Left lung (tissue), 14 donors: ENCODE measurements at places on chromosomes 2 and 18. TPM values are rescaled to one million over a fixed set of nuclear protein-coding genes. Genes with fewer than 3 reads are reported as not detected.
A peak's percentile ranks its signal among the peaks of the same experiment; 100 is the strongest.

Gene SMYD1
- 0.05 TPM for total RNA-seq

GRCh38 chr2:72824224-72824842, 1.5 kb downstream of the EXOC6B start:
- peaks cover 3% of the 10 kb centered on the region for H3K4me1 ChIP-seq
- no peaks in the 10 kb centered on the region for H3K27me3 ChIP-seq
- no peak overlapping the region for H3K27ac ChIP-seq
- no peak overlapping the region for H3K4me3 ChIP-seq
- no peaks in the 10 kb centered on the region for H3K36me3 ChIP-seq

Gene TUBA3E
- not detected for total RNA-seq

Gene MOGAT1
- total RNA-seq = not detected

Gene CHRNG
- not detected for total RNA-seq

DNA sequence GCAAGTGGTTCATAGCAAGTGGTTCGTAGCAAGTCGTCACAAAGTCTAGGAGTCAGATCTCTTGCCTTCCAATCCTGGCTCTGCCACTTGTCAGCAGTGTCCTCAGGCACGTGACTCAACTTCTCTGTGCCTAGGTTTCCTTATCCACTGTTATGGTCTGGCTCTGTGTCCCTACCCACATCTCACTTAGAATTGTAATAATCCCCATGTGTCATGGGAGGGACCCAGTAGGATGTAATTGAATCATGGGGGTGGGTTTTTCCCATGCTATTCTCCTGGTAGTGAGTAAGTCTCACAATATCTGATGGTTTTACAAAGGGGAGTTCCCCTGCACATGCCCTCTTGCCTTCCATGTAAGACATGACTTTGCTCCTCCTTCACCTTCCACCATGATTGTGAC, 51.8 kb upstream of the AP1S3 start:
- H3K27me3 ChIP-seq = no peaks in the 10 kb centered on the region
- no peak for DNase-seq
- H3K4me3 ChIP-seq = no peak overlapping the region
- H3K4me1 ChIP-seq = no peaks in the 10 kb centered on the region
- peaks cover 74% of the 10 kb centered on the region for H3K36me3 ChIP-seq

DNA sequence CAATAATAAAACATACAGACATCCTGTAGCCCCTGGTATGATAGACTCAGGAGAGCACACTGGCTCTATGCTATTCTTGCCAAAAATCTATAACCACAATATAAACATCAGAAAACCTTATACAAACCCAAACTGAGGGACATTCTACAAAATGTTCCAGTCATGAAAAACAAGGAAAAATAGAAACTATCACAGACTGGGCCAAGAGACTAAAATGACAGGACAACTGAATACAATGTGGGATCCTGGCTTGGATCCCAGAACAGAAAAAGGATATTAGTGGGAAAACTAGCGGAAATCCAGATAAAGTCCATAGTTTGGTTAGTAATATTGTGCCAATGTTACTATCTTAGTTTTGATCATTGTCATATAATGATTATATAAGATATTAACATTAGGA, 29.6 kb upstream of the EPAS1 start:
- no peak overlapping the region for H3K4me3 ChIP-seq
- DNase-seq = no peak
- H3K27me3 ChIP-seq = no peaks in the 10 kb centered on the region

Gene GYPC
- 74.0 TPM for total RNA-seq

DNA sequence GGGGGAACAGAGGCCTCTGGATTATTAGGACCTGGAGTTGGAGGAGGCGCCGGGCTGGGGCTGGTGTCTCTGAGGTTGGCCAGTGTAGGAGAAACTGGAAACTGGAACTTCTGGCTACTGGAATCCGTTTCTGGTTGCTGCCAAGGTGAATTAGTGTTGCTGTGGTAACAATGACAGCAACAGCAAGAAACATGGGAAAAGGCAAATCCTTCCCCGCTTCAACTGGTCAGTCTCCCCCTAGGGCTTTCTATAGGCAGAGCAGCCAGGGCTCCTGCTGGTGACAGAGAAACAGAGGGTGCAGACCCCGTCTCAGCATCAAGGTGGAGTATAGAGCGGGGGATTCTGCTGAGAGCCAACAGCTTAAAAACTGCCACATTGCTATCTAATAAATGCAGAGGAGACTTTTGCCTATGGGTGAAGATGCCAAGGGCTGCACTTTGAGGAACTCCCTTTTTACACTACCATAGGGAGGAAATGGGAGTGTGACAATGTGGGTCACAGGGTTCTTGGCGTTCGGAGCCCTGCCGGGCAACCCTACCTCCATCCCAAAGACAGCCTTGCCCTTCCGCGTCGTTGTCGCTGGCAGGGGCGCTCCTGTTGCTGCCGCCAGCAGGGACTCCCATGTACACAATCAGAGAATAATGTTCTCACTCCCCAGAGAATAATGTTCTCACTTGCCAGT, 81.4 kb upstream of the CABLES1 start:
- H3K4me1 ChIP-seq = no peaks in the 10 kb centered on the region
- no peak overlapping the region for H3K4me3 ChIP-seq
- H3K36me3 ChIP-seq = no peaks in the 10 kb centered on the region
- no peak overlapping the region for H3K27ac ChIP-seq

DNA sequence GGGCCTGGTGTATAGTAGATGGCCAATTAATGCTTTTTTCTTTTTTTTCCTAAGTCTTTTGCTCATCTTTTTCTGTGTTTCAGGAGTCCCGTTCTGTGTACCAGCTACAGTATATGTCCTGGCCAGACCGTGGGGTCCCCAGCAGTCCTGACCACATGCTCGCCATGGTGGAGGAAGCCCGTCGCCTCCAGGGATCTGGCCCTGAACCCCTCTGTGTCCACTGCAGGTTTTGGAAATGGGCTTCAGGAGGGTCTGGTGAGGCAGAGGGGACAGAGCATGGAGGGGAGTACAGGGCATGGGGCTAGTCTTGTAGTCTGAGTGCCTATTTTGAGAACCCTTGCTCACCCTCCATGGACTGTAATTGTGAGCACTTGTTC, 14.1 kb downstream of the PTPN18 start:
- peaks cover 19% of the 10 kb centered on the region for H3K4me1 ChIP-seq
- no peaks in the 10 kb centered on the region for H3K27me3 ChIP-seq
- no peaks in the 10 kb centered on the region for H3K36me3 ChIP-seq

Gene CXCR2
- total RNA-seq = 22.0 TPM

DNA sequence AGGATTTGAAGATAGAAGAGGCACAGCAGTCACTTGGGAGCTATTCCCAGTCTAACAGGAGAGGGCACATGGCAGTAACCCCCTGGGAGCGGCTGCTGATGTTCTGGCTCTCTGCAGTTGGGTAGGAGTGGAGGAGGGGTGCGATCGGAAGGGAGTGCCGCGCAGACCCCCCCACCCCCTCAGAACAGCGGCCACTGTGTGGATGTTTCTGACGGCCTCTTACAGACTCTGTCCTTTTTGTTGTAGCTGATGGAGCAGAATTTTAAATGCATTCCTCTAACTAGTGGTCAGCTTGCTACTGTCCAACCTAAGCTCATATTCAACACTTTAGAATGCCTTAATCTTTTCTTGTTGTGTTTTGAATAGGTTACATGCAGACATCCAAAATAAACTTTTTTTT, 127.9 kb downstream of the AGAP1 start:
- H3K27me3 ChIP-seq = no peaks in the 10 kb centered on the region
- no peak for DNase-seq
- no peak overlapping the region for H3K27ac ChIP-seq
- H3K36me3 ChIP-seq = no peaks in the 10 kb centered on the region

DNA sequence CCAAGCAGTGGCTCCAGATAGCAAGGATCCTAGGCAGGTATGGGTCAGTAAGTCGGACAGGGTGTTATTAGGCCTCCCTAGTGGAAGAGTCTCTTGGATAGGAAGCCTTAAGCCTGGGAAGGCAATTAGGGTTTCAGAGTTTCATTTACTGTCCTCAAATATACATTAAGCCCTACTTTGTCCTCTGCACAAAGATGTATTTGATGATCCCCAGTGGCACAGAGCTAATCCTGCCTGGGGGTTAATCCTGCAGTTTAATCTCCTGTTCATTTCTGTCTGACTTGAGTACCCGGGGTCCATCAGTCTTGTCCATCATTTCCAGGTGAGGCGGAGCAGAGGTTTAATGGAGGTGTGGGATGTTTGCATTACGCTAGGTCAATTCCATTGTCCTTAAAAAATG, 62.0 kb downstream of the MTCL1 start:
- no peak for DNase-seq
- H3K4me3 ChIP-seq = no peak overlapping the region
- no peak overlapping the region for H3K27ac ChIP-seq
- H3K4me1 ChIP-seq = no peaks in the 10 kb centered on the region

DNA sequence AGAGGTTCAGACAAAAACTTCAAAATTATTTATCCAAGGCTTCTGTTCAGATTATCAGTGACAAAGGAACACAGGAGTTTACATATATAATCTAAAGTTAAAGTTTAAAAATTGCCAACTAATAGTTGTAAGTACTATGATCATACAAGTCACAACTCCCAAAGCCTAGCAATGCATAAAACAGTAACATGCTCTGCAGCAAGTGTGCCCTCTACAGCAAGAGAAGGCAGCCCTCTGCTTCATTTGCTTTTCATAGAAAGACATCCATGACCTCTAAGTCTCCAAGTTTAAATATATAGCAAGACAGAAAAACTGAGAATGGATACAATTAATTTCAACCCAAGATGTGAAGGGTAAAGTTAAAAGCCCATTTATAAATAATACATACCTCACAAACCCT, 13.3 kb downstream of the RAB1A start:
- no peak overlapping the region for H3K4me3 ChIP-seq
- no peaks in the 10 kb centered on the region for H3K27me3 ChIP-seq
- no peak for DNase-seq
- peaks cover 96% of the 10 kb centered on the region for H3K4me1 ChIP-seq
- no peaks in the 10 kb centered on the region for H3K36me3 ChIP-seq

Gene ALPI
- total RNA-seq = not detected

GRCh38 chr2:189579585-189580186, 900 bp downstream of the SLC40A1 start:
- H3K27ac ChIP-seq = peak overlapping the region; percentile 91
- H3K27me3 ChIP-seq = no peaks in the 10 kb centered on the region

- no peak for DNase-seq
- H3K4me1 ChIP-seq = no peaks in the 10 kb centered on the region
- no peaks in the 10 kb centered on the region for H3K36me3 ChIP-seq
- no peak overlapping the region for H3K27ac ChIP-seq
- no peak overlapping the region for H3K4me3 ChIP-seq
Measured at GRCh38 chr2:236107536-236107935, 60.6 kb downstream of the GBX2 start.

DNA sequence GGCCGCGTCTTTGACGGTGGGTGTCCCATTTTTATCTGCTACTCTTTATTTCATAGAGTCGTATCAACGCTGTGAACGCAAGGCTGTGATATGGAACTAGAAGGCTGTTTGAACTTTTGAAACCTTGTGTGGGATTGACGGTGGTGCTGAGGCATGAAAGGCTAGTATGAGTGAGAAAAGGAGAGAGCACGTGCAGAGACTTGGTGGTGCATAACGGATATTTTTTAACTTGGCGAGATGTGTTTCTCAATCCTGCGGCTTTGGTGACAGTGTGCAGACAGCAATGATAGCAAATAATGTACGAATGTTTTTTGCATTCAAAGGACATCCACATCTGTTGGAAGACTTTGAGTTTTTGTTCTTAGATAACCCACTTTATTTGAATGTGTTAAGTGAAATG, 6.2 kb downstream of the HES6 start:
- H3K36me3 ChIP-seq = no peaks in the 10 kb centered on the region
- no peak overlapping the region for H3K4me3 ChIP-seq
- H3K4me1 ChIP-seq = peaks cover 26% of the 10 kb centered on the region
- no peak for DNase-seq

DNA sequence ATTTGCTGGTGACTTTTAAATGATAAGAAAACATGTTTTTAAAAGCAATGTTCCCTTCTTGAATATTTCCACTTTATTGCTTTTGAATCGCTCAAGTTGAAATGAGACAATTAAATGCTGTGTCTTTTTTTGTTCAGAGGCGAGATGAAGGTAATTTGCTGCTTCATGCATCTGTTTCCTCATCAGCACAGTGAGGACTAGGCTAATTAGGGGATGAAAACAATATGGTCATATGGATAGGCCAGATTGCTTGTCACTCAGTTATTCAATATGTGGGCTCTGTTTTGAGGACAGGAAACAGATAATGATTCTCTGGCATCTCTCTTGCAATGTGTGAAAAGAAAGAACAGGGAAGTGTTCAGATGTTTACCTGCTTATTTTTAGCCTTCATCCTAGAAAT, 61.0 kb downstream of the ERBB4 start:
- no peaks in the 10 kb centered on the region for H3K4me1 ChIP-seq
- no peaks in the 10 kb centered on the region for H3K27me3 ChIP-seq
- no peak overlapping the region for H3K27ac ChIP-seq
- no peaks in the 10 kb centered on the region for H3K36me3 ChIP-seq
- DNase-seq = no peak

- DNase-seq = no peak
- H3K4me3 ChIP-seq = no peak overlapping the region
- no peak overlapping the region for H3K27ac ChIP-seq
- H3K27me3 ChIP-seq = no peaks in the 10 kb centered on the region
- no peaks in the 10 kb centered on the region for H3K36me3 ChIP-seq
- no peaks in the 10 kb centered on the region for H3K4me1 ChIP-seq
Measured at GRCh38 chr2:1940679-1941078, 196.4 kb upstream of the PXDN start.

- H3K4me3 ChIP-seq = no peak overlapping the region
- no peaks in the 10 kb centered on the region for H3K27me3 ChIP-seq
- no peak overlapping the region for H3K27ac ChIP-seq
- peaks cover 18% of the 10 kb centered on the region for H3K4me1 ChIP-seq
- no peaks in the 10 kb centered on the region for H3K36me3 ChIP-seq
Measured at GRCh38 chr2:60965499-60965785, 52.1 kb upstream of the PEX13 start.

Gene DYTN
- total RNA-seq = 0.10 TPM

- DNase-seq = no peak
- no peak overlapping the region for H3K4me3 ChIP-seq
- no peaks in the 10 kb centered on the region for H3K36me3 ChIP-seq
- no peaks in the 10 kb centered on the region for H3K27me3 ChIP-seq
- no peak overlapping the region for H3K27ac ChIP-seq
- H3K4me1 ChIP-seq = no peaks in the 10 kb centered on the region
Measured at GRCh38 chr2:222900354-222900753, 39.5 kb downstream of the ACSL3 start.

DNA sequence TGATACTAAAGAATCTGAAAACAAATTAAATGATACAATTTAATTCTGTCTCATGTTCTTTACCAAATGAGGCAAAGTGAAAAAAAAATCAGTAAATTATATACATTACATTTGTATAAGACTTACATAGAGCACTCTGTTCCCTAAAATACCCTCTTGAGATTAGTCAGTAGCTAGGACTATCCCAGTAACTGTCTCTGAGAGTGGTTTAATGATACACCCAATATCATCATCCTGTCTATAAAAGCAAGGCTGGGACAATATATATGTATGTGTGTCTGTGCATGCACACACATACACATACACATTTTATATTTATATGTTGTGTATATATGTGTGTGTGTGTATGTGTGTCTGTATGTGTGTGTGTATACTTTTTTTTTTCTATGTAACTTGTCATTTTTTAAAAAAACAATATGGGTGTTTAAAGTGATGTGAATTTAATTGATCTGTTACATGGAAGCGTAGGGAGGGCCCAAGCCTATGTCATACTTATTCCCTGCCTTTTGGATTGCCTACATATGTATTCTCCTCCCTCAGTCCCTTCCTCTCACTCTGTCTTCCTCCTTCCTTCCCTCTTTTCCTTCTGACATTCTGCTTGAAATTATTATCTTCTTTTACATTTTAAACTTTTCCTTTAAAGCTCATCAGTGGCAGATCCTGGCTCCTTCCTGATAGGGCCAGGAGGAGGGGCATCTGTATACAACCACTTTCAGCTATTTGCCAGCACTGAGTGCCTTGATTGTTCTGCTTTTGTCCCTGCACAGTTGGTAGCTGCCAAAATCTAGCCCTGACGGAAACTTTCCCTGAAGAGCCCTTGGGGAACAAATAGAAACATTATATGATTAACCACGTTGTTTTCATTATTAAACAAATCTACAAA, 6.8 kb downstream of the ASXL3 start:
- H3K36me3 ChIP-seq = no peaks in the 10 kb centered on the region
- H3K27me3 ChIP-seq = no peaks in the 10 kb centered on the region
- H3K4me1 ChIP-seq = no peaks in the 10 kb centered on the region
